ENCODE measurements at places on chromosomes 16 and 17. TPM values are rescaled to one million over a fixed set of nuclear protein-coding genes. Genes with fewer than 3 reads are reported as not detected.

DNA sequence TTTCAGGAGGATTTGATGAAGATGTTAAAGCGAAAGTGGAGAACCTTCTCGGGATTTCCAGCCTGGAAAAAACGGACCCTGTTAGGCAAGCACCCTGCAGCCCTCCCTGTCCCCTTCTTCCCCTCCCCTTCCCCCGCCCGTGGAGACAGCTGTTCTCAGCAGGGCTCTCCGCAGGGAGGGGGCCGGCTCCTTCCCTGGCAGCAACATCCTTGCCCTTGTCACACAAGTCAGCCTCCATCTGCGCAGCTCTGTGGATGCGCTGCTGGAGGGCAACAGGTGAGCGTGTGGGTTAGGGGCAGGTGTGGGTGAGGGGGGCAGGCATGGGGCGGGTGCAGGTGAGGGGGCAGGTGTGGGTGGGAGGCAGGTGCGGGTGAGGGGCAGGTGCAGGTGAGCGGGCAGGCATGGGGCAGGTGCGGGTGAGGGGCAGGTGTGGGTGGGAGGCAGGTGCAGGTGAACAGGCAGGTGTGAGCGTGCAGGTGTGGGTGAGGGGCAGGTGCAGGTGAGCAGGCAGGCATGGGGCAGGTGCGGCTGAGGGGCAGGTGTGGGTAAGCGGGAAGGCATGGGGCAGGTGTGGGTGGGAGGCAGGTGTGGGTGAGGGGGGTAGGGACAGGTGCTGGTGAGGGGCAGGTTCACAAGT, 9.4 kb downstream of the CYBC1 start:
- H3K4me1 ChIP-seq: no peaks in the 10 kb centered on the region
- no peaks in the 10 kb centered on the region for H3K27me3 ChIP-seq
- H3K4me3 ChIP-seq: no peak overlapping the region
- DNase-seq: no peak

- no peak overlapping the region for H3K4me3 ChIP-seq
- no peak for DNase-seq
- no peak overlapping the region for H3K27ac ChIP-seq
These were observed 19.6 kb upstream of the EEF2K start for GRCh38 chr16:22186517-22186916.

- H3K27me3 ChIP-seq: no peaks in the 10 kb centered on the region
- no peaks in the 10 kb centered on the region for H3K4me1 ChIP-seq
- H3K27ac ChIP-seq: no peak overlapping the region
These were observed 27.2 kb upstream of the IL17C start for GRCh38 chr16:88610909-88611812.

DNA sequence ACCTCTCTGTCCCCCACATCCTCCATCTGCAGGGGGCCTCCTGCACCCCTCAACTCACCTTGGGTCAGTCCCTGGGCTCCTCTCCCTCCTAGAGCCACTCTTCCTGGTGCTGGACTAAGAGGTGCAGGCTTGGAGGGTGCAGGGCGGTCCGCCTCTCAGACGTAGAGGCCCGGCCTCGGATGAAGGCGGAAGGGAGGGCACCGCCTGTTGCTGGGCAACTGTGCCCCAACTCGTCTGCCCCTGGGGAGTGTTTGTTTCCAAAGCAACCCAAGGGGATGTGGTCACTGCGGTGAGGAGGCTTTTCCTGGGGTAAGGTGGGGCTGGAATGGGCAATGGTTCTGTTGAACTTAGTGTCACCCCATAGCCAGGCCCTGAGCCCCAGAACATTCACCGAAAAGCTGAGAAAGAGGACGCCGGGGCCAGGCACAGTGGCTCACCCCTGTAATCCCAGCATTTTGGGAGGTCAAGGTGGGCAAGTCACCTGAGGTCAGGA, at the start of gene C16orf54:
Gene C16orf54 (minus strand): TSS at position 138 of the 493 bp plus-strand sequence. CDS start 1,039 bp downstream, outside the sequence.
- H3K27ac ChIP-seq: no peak within 1 kb of the TSS
- no peaks in the 10 kb centered on the region for H3K27me3 ChIP-seq
- H3K36me3 ChIP-seq: no peaks in the 10 kb centered on the region
- H3K4me3 ChIP-seq: no peak within 1 kb of the TSS
- no peak for DNase-seq
- H3K4me1 ChIP-seq: no peaks in the 10 kb centered on the region

- no peaks in the 10 kb centered on the region for H3K36me3 ChIP-seq
- H3K4me3 ChIP-seq: no peak overlapping the region
- peaks cover 14% of the 10 kb centered on the region for H3K4me1 ChIP-seq
- DNase-seq: peak; percentile 59
- no peak overlapping the region for H3K27ac ChIP-seq
- no peaks in the 10 kb centered on the region for H3K27me3 ChIP-seq
These were observed 126.0 kb upstream of the CIBAR2 start for GRCh38 chr16:85238233-85238647.

DNA sequence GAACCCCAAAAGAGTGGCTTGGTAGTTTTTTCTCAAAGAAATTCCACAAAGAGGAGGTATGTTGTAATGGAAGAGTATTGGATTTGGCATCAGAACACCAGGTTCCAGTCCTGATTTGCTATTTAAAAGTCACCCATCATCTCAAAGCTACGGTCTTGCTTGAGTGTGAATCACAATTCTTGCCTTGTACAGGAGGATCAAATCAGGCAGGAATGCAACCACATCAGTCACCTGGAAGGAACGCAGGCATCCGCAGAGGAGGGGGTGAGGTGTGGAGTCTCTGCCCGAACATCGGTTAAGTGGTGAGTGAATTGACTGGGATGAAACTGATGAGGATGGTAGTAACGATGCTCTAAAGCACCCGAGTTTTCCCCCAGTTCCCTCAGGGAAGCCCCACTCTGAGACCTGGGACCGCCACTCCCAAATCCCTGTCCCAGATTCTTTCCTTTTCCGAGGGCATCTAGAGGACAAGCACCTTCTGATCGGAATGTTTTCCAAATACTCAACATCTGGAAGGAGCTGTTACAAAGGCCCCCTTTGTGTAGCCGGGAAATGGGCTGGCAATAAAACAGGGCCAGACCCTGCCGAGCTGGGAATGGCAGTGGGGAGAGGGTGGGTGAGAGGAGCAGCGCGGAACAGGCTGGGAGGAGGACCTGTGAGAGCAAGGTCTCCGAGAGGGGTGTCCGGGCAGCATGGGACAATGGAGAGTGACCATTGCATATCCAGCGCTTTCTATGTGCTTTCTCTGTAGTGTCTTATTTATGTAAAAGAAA, 469.6 kb downstream of the SLC39A11 start:
- no peak overlapping the region for H3K27ac ChIP-seq
- no peaks in the 10 kb centered on the region for H3K4me1 ChIP-seq
- no peaks in the 10 kb centered on the region for H3K36me3 ChIP-seq
- H3K27me3 ChIP-seq: no peaks in the 10 kb centered on the region

- peak; percentile 5 for DNase-seq
- H3K27ac ChIP-seq: no peak overlapping the region
- H3K4me1 ChIP-seq: no peaks in the 10 kb centered on the region
- H3K27me3 ChIP-seq: peaks cover 25% of the 10 kb centered on the region
- no peaks in the 10 kb centered on the region for H3K36me3 ChIP-seq
These were observed 1.0 kb upstream of the KRT20 start for GRCh38 chr17:40886090-40886489.

- no peaks in the 10 kb centered on the region for H3K4me1 ChIP-seq
- peak; percentile 42 for DNase-seq
- H3K36me3 ChIP-seq: no peaks in the 10 kb centered on the region
- no peak overlapping the region for H3K4me3 ChIP-seq
These were observed 80.8 kb upstream of the RNU2-1 start for GRCh38 chr17:43314611-43315011.

- no peak overlapping the region for H3K27ac ChIP-seq
- H3K27me3 ChIP-seq: no peaks in the 10 kb centered on the region
- peaks cover 58% of the 10 kb centered on the region for H3K36me3 ChIP-seq
- DNase-seq: peak; percentile 39
- no peak overlapping the region for H3K4me3 ChIP-seq
These were observed 29.0 kb downstream of the RBBP6 start for GRCh38 chr16:24568392-24568791.

DNA sequence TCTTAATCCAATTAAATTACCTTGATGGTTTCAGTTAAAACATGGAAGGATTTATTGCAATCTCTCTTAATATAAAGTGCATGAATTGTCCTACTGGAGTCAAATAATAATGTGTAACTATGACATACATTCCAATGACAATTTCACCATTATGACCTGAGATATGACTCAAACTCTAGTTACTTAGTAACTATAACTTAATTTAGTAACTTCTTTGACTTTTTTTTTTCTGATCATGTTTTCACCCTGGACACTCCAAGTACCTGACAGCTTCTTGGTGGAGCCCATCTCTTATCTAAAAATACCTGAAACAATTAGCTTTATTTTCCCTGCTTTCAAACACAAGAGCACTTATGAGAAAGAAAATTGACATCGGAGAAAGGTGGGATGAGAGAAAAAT, 123.7 kb downstream of the STX8 start:
- H3K4me1 ChIP-seq: no peaks in the 10 kb centered on the region
- no peaks in the 10 kb centered on the region for H3K36me3 ChIP-seq
- no peaks in the 10 kb centered on the region for H3K27me3 ChIP-seq
- H3K27ac ChIP-seq: no peak overlapping the region
- no peak for DNase-seq

- DNase-seq: peak; percentile 62
- no peaks in the 10 kb centered on the region for H3K36me3 ChIP-seq
- no peaks in the 10 kb centered on the region for H3K27me3 ChIP-seq
- H3K4me1 ChIP-seq: peaks cover 9% of the 10 kb centered on the region
- no peak overlapping the region for H3K27ac ChIP-seq
- H3K4me3 ChIP-seq: no peak overlapping the region
These were observed 34.1 kb upstream of the SLC38A10 start for GRCh38 chr17:81328978-81329926.

DNA sequence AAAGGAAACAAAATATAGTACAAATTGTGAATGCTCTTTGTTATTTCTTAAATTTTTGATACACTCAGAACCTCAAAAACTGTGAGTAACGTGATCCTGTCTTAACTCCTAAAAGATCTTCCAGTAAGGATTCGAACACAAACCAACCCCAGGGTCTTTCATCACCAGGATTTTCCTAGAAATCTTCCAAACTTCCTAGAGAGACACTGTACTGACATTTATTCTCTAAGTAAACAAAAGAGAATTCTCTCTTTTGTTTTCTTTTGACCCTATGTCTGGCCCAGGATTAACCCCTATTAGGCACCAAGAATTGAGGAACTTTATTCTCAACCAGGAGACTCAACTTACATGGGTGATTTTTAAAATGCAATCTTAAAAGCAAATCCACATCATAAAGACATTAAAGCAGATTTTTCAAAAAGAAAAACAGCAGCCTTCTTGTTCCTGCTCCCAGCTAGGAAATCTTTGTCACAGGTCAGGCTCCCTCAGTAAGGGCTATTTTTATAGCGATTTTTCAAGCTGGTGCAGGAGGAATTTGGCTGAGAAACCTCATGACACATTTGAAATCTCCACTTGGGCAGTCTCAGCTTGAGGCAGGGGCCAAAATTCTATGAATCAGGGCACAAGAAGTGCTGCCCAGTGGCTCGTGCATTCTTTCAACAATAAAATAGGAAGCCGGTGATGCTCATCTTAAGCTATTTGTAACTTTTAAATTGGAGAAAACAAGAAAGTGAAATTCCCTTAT, 6.2 kb upstream of the SMG1 start:
- no peak overlapping the region for H3K27ac ChIP-seq
- H3K4me3 ChIP-seq: no peak overlapping the region
- H3K4me1 ChIP-seq: no peaks in the 10 kb centered on the region
- H3K36me3 ChIP-seq: no peaks in the 10 kb centered on the region
- peaks cover 2% of the 10 kb centered on the region for H3K27me3 ChIP-seq

DNA sequence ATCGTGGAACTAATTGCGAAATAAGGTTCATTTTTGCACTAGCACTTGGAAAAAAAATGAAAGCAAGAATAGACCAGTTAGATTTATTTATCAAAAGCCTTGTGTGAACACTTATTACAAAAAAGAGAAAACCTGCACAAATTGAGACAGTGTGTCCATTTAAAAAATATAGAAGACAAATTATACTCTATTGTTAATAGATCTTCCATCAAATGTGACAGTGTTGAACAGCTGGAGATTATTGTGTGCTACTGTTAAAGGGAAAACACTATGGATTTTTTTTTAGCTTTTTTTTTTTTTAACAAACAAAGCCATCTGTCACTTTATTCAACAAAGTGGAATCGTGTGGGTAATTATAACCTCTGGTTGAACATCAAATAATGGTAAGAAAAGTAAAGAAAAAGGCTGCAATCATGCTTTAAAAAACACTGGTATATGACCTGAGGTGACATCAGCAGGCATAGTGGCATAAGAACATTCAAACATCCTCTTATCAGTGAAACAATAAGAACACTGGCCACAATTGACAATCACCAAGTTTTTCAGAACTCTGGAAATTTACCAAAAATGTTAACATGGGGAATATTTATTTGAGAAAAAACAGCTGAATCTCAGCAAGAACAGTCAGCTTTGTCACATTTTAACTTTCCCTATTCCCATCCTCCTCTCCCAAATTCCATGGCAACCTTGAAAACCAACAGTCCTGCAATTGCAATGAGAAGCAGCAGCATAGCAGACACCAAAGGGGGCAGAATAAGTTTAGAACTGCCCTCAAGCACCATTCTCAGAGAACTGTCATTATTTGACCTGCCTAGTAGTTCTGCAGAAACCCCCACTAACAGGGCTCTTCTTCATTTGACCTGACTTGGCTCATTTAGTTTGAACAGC, 442.3 kb upstream of the MON1B start:
- H3K4me1 ChIP-seq: no peaks in the 10 kb centered on the region
- H3K27ac ChIP-seq: no peak overlapping the region
- no peak overlapping the region for H3K4me3 ChIP-seq

- no peak overlapping the region for H3K4me3 ChIP-seq
- H3K27ac ChIP-seq: no peak overlapping the region
- no peak for DNase-seq
- no peaks in the 10 kb centered on the region for H3K36me3 ChIP-seq
- no peaks in the 10 kb centered on the region for H3K27me3 ChIP-seq
- no peaks in the 10 kb centered on the region for H3K4me1 ChIP-seq
These were observed 311.6 kb upstream of the MON1B start for GRCh38 chr16:76879420-76879819.

- no peaks in the 10 kb centered on the region for H3K27me3 ChIP-seq
- no peak overlapping the region for H3K4me3 ChIP-seq
These were observed 634.8 kb downstream of the KCNJ2 start for GRCh38 chr17:70804161-70804560.

- no peaks in the 10 kb centered on the region for H3K4me1 ChIP-seq
- no peaks in the 10 kb centered on the region for H3K36me3 ChIP-seq
- DNase-seq: no peak
- H3K27me3 ChIP-seq: no peaks in the 10 kb centered on the region
- H3K27ac ChIP-seq: no peak overlapping the region
These were observed 66.6 kb upstream of the AXIN2 start for GRCh38 chr17:65627891-65628643.

Gene TMEM235
- total RNA-seq: not detected

Gene PLA2G10
- not detected for total RNA-seq

Gene ZNF213
- 8.0 TPM for total RNA-seq

Gene HOXB1
- total RNA-seq: not detected

Gene KRTAP16-1
- total RNA-seq: not detected

Gene PRRT2
- total RNA-seq: 3.3 TPM

Gene RSKR
- 20.1 TPM for total RNA-seq

Gene ZNF423
- 3.2 TPM for total RNA-seq

Gene AGRP
- not detected for total RNA-seq

Gene PIRT
- total RNA-seq: not detected

Measured in endothelial cell of umbilical vein (primary cell).